Fibroblast of villous mesenchyme (primary cell): ENCODE measurements at places on chromosomes 11 and 22. TPM values are rescaled to one million over a fixed set of nuclear protein-coding genes. Genes with fewer than 3 reads are reported as not detected.

DNA sequence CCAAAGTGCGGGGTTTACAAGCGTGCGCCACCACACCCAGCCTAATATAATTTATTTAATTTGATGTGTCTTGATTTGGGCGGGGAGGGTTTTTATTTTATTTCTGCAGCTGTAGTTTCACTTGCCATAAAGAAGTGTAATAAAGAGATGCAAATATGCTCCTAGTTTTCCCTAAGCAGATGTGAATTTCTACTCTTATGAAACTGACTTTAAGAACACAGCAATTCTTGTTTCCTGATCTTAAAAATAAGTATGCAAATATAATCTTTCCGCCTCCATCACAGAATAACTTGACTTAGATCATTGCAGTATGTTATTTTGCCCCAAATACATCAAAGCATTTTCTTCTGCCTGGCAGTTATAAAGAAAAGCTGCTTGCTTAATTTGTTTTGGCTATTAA lies 4.4 kb downstream of the SPCS2 start:
- DNase-seq = no peak

DNA sequence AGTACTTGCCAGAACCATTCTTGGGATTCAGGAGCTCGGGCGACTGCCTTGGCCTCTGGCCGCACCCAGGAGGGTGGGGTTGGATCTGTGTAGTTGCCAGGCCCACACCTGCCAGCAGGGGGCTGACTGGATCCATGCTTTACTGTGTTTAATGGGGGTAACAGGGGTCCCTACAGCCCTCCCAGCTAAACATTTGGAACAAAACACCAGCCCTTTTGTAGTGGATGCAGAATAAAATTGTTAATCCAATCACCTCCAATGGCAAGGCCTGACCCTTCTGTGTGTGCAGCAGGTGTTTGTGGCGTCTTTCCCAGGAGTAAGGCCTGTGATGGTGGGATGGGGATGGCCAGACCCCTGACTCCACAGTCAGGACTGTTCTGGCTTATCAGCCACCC lies 22.5 kb downstream of the SUN2 start:
- peak; percentile 14 for DNase-seq

WNT7B gene
- under 0.01 and 0.64 TPM in 2 replicates for total RNA-seq

DNA sequence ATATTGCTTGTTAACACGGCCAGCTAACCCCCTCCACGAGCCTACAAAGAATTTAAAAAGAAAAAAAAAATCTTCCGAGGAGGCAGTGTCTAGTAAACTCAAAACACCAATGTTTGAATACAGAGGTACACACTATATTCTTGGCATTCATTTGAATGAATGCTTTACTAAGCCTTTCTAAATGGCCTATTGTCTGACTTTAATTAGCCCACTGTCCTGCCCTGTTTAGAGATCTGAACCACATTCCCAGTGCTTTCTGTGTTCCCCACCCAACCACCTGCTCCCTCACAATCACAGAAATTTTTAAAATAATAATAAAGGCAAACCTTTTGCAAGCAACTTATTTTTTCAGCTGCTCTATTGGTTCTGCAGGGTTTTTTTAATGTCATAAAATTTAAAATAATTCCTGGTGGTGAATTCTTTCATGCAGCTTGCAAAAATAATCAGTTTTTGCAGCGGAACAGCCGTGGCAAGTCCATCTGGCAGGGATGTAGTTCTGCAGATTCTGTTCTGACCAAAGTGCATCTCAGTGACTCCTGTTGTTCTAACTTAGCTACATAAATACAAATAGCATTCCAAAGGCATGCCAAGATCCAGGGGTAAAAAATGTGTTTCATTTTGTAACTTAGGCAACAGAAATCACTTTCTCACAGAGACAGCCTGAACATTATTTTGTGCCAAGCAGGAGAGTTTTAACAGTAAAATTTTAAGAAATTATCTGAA lies 23.8 kb downstream of the POU2AF2 start:
- DNase-seq = peak; percentile 5

DNA sequence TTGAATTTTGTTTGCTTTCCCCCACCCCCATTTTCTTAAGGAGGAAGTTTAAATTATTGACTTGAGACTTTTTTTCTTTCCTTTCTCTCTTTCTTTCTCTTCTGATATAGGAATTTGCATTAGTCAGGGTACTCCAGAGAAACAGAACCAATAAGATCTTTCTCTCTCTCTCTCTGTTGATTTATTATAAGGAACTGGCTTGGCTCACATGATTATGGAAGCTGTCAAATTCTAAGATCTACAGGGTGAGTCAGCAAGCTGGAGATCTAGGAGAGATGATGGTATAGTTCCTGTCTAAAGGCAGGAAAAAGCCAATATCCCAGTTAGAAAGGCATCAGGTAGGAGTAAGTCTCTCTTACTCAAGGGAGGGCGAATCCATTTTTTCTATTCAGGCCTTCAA lies 64.0 kb downstream of the CCDC81 start:
- peak; percentile 82 for DNase-seq

- DNase-seq = no peak
Measured at GRCh38 chr22:17862646-17863181, 88.4 kb upstream of the BID start.

LRRC56 gene
- 0.43 and 0.64 TPM in 2 replicates for total RNA-seq

- peak; percentile 36 for DNase-seq
Measured at GRCh38 chr11:18706330-18707243, 8.0 kb downstream of the TMEM86A start.
